ENCODE measurements at places on chromosomes 1 and 21. TPM values are rescaled to one million over a fixed set of nuclear protein-coding genes. Genes with fewer than 3 reads are reported as not detected.

The PLA2G2D gene
- not detected for total RNA-seq

The HSPB7 gene
- total RNA-seq, result not detected

The TEDDM1 gene
- not detected for total RNA-seq

The ROR1 gene
- not detected for total RNA-seq

DNA sequence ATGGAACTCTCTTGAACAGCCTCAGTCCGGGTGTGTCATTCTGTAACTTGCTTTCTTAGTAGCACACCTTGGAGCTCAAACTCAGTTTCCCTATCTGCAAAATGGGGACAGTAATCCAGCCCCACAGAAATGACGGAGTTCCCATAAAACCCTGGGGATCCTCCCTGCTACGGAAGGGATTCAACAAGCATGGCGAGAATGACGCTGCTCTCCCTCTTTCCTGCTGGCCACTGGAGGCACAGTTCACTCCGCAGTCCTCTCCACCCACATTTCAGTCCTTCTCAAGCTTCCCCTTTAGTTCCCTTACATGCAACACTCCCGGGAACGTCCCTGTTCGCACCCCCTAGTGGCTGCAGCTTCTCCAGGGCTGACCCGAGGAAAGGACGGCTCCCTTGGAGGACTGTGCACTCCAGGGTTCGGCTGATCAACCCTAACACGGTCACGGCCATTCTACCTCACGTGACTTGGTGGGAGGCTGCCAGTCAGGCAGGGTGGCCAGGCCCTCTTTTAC, 20.6 kb downstream of the RUNX3 start:
- DNase-seq, result no peak
- no peak overlapping the region for H3K4me3 ChIP-seq
- H3K36me3 ChIP-seq, result peaks cover 57% of the 10 kb centered on the region

DNA sequence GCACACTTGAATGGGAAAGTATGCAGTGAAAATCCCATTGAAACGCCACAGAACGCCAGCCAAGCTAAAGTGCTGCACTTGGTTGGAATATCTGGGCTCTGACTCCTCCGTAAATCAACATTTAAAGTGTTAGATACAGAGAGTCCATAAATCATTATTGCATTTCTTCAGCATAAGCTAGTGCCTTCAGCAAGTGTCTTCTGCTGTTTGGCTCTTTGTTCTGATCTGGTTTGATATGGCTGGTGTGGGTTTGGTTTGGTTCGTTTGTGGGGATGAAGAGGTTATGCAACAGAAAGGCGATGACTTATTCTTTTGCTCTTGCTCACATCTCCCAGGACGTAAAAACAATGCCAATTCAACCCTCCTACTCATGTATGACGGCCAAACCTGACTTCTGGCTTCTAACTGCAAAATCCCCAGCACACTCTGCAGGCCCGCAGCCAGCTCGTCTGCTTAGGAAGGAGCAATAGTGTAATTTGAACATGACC, 121.8 kb upstream of the ERG start:
- H3K4me1 ChIP-seq, result no peaks in the 10 kb centered on the region
- no peak for DNase-seq
- H3K27me3 ChIP-seq, result no peaks in the 10 kb centered on the region
- H3K4me3 ChIP-seq, result no peak overlapping the region

DNA sequence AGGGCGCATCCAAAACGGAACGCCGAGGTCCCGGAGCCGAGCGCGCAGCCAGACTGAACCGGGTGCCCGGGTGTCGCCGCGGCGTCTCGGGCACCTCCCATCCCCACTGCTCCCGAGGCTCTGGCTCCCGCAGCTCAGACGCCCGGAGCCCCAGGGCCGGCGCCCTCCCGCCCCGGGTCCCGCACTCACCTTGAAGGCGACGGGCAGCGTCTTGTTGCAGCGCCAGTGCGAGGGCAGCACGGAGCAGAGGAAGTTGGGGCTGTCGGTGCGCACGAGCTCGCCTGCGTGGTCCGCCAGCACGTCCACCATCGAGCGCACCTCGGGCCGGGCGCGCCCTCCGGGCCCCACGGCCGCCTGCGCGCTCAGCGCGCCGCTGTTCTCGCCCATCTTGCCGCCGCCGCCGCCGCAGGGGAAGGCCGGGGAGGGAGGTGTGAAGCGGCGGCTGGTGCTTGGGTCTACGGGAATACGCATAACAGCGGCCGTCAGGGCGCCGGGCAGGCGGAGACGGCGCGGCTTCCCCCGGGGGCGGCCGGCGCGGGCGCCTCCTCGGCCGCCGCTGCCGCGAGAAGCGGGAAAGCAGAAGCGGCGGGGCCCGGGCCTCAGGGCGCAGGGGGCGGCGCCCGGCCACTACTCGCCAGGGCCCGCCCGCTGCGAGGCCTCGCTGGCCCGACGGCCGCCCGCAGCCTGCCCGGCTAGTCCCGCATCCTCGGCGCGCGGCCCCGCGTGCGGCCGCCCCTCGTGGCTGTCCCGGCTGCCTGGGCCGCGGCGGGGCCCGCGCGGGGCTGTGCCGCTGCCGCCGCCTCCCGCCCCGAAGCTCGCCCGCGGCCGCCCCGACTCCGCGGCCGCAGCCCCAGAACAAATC, 447 bp downstream of the RUNX3 start:
- peaks cover 74% of the 10 kb centered on the region for H3K36me3 ChIP-seq
- H3K27ac ChIP-seq, result peak overlapping the region; percentile 95
- H3K4me3 ChIP-seq, result peak overlapping the region; percentile 97

GRCh38 chr1:93965888-93966287, 56.7 kb upstream of the GCLM start:
- peaks cover 3% of the 10 kb centered on the region for H3K27me3 ChIP-seq
- DNase-seq, result no peak
- no peaks in the 10 kb centered on the region for H3K4me1 ChIP-seq
- no peak overlapping the region for H3K27ac ChIP-seq

Data from activated naive CD8-positive, alpha-beta T cell treated with anti-CD3 and anti-CD28 coated beads for 36 hours (primary cell).